ENCODE measurements at places on chromosomes 4 and X.

DNA sequence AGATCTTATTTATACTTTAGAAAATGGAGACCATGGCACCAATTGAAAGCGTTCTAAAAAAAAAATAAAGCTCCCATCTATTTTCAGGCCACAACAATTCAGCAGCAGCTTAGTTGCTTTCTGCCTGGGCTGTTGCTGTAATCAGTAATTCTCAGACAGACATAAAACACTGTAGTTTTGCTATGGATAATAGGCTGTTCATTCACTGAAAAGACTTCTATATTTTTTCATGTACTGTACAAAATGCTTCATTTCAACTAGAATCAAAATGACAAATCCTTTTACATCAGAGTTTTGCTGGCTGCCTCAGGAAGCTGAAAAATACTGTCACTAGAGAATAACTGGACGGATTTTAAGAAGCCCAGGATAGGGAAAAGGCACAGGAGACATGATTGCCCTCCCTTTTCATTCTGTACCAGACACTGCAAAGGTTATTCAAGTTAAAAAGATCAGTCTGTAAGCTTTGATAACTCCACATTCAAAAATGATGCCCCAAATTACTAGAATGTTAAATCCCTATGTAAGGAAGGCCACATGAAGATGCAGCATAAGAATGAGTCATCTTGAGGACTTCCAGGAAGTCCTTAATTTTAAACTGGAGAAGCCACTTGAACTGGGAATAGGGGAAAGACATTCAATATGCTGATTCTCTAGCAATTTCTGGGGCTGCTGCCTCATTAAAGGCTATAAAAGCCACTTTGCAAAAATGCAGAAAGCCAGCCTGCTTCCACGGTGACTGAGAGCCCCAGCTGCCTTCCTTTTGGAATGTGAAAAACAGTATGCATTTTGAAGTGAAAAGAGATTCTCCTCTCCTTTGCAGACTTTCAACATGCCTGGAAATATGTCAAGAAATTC is 403.2 kb upstream of the RASGEF1B start:
- no peak for DNase-seq

DNA sequence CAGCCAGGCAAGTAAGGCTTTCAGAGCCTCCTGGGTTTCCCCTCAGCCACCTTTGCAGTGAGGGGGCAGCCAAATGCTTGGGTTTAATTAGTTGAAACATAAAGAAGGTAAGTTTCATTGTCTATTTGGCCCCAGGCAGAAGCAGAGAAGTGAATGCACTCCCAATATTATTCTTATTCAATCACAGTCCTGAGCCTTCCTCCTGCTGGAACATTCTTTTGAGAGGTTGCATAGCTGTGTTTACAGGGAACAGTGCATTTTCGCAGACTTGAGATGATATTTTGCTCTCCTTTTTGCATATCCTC is 13.9 kb downstream of the SLC2A9 start:
- no peak for DNase-seq

DNA sequence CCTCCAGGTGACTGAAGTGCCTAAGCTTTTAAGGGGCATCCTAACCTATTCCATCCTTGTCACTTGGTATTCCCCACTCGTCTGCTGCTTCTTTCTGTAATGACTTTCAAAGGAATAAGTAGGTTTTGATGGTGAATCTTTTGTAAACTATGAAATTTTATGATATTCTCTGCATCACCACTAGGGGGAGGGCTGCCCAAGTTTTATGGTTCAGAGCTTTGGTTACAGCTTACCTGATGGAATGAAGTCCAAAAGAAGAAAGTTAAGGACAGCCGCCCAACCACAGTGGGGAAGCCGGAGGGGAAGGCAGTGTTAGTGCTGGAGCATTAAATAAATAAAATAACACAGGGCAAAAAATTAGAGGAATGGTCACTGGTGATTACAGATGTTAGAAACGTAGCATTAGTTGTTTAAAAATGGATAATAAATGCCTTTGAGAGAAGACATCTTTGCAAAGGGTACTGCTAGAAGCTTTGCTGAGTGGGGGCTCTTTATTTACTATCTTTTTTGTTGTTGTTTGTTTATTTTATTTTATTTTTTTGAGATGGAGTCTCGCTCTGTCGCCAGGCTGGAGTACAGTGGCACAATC is 204.9 kb downstream of the GBA3 start:
- no peak for DNase-seq

- no peak for DNase-seq
Measured at GRCh38 chrX:138740341-138740740, 28.8 kb upstream of the FGF13 start.

GRCh38 chr4:123298261-123298660 is 98.3 kb upstream of the SPRY1 start:
- DNase-seq: no peak

DNA sequence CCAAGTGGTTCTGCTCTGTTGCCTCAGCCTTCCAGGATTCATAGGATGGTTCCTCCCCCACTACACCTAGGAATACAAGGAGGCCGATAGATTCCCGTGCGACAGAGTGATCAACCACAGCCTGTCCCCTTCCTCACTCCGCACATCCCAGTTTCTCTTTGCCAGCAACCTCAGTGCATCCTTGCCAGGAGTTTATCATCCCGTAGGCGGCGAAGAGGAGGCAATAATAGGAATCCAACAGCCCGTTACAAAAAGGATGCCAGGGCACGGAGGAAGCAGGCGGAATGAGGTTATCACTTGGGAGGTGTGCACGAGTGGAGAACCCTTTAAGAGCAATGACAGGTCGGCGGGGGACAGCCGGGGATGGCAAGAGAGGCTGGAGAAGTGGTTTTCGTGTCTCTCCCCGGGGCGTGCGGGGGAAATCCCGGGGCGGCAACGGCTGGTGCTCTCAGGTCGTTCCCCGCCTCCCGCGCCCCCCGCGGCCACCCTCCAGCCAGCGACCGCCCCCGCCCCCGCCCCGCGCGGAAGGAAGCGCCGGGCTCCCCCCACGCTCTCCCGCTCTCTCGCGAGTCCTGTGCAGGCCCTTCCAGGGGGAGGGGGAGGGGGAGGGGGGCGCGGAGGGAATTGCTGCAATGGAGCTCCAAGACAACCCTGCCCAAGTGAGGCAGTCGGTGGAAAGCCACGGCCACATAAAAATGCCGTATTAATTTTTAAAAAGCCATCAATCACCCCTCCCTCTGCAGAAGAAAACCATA is 1.6 kb downstream of the PPP3CA start:
- peak; percentile 34 for DNase-seq

Measured in activated CD4-positive, alpha-beta T cell treated with anti-CD3 and anti-CD28 coated beads for 1 hour (primary cell).